T-helper 2 cell treated with Interferon-gamma antibody and Interleukin-4, amounts not matched to agents 5 μg/mL and 100 μg/mL, for 36 hours (primary cell): ENCODE measurements at places on chromosomes 6 and 20.

DNA sequence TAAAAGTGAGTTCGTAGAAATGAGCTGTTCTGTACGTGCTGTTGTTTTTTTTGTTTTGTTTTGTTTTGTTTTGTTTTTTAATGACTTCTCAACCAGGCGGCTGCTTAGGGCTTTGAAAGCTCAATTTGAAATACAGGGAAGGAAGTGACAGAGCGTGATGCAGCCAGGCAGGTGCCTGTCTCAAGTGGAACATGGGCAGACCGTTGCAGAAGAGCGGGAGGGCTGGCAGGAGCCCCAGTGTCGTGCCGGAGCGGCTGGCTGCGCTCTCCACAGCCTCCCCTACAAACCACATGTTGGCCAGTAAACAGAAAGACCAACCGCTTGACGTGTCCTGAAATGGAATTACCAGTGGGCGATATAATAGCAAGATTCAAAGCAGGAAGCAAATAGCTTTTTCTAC lies 164.9 kb upstream of the RREB1 start:
- DNase-seq, result no peak

GRCh38 chr6:12818324-12818723 lies 101.8 kb downstream of the PHACTR1 start:
- no peak for DNase-seq

DNA sequence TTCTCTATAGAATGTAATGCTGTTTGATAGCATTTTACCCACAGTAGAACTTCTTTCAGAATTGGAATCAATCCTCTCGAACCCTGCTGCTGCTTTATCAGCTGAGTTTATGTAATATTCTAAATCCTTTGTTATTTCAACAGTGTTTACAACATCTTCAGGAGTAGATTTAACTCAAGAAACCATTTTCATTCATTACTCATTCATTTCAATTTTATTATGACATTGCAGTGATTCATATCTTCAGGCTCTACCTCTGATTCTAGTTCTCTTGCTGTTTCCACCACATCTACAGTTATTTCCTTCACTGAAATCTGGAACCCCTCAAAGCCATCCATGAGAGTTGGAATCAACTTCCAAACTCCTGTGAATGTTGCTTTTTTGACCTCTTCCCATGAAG lies 93.7 kb downstream of the ZFAND3 start:
- no peak for DNase-seq

GRCh38 chr6:87698547-87699006 lies 3.5 kb downstream of the AKIRIN2 start:
- DNase-seq, result no peak

DNA sequence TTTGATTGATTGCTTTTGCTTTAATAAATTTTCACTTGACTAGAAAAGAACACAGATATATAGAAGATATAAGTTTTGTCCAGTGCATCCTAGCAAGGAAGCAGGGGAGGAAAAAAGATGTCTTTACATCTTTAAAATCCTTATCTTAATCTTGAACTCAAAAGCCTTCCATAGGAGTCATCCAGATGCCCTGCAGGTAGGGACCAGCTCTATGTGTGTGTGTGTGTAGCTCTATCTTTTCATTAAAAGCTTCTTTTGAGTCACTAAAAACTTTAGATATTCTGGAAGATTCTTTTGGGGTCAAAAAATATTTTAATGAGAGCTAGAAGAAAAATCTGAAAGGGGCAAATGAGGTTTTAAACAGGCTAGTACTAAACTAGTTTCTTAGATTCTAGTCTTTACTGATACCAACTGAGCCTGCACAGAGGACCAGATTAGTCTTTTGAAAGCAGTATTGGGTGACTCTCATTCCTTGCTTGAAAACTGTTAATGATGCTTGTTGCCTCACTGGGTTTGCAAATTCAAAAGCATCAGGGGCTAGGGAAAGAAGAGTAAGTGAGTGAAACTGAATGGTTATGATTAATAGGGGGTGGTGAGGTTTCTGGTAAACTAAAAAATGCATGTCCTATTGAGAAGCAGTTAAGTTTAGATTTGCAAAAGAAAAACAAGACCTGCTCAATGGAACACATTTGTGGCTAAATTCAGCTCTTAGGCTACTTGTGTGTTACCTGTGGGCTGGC lies 40.6 kb upstream of the JAG1 start:
- DNase-seq, result no peak

DNA sequence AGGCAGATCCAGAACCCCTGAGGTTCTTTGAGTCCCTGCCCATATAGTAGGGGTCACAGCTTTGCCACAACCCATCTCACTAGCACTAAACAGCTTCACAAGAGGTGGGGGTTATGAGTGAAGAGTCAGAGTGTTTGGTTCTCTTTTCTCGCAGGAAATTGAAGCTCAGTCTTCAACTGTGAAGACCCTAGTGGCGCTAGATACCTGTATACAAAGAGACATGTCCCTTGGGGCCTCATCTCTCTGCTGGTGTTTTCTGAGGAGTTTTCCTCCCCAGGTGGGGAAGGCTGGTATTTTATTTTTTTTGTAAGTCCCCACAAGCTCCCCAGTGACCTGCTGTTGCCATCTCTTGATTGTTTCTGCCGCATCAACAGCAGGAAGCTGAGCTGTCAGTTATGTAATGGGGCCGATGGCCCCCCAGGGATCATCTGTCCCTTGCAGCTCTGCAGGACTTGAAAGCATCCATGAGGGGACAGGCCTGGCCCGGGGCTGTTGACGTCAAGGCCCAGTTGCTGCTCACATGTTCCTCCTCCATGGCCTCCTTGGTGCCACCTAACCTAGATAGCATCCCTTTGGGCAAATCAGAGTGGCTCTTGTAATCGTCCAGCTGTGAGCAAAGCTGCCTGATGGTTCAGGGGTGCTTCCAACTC lies 23.1 kb downstream of the STK35 start:
- DNase-seq, result no peak

GRCh38 chr20:44700306-44700705 lies 14.9 kb upstream of the CCN5 start:
- no peak for DNase-seq

DNA sequence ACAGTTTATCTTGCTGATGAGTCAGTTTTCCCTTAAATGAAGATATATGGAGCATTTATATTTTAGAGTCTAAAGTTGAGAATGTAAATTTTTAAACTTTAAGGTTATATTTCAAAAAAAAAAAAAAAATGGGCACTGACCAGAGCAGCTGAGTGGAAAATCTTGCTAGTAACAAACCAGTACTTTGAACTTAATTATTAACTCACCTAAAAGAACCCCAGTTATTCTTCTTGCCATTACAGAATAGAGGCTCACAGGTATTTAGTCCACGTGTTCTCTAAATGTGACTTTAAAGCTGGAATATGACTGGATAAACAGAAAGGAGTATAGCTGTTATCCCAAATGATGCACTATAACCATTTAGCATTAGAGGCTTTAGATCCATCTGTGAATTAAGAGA lies 178.4 kb downstream of the COL9A1 start:
- no peak for DNase-seq

- no peak for DNase-seq
Observed at GRCh38 chr6:88047510-88048150, at the start of gene SPACA1. TSS of gene SPACA1 (plus strand) at chr6:88047841. CDS start at chr6:88047906, 65 bp downstream.

GRCh38 chr20:23605867-23606651 lies at the start of gene CST9:
TSS of gene CST9 (minus strand) at chr20:23605917. CDS start at chr20:23605864, 53 bp downstream.
- DNase-seq, result no peak

DNA sequence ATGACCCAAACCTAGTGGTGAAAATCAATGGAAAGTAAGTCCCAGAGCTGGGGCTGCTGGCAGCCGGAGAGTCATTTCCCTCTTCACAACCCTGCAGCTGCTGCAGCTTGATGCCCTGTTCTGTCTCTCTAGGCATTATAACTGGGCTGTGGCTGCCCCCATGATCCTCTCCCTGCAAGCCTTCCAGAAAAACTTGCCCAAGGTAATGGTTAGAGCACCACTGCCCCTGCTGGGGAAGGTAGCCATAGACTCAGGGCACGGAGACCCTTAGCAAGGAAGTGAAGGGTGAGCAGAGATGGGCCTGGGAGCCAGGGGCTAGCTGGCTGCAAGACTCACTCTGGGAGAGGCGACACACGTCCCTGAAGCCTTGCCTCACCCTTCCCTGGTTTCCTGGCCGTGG lies 12.0 kb downstream of the LPIN3 start:
- no peak for DNase-seq

- DNase-seq, result no peak
Observed at GRCh38 chr20:13289031-13289430, 68.0 kb downstream of the ISM1 start.

DNA sequence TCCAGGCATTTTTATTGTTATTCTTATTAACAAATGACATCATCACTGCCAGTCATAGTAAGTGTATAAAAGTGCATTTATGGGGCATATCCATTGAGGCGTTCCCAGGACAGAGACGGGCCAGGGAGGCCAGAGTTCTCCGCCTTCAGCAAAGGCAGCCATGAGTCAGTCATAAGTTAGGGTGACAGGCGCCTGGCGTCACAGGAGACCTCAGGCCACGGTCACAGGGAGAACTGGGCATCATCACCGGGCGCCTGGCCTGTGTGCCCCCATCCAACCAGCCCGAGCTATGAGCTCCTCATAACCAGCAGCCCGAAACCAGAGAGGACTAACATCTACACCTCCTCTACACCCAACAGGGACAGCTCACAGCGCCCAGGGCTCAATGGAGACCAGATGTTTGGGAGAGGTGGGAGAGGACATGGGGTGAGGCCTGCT lies 259.2 kb downstream of the DLL1 start:
- DNase-seq, result no peak

DNA sequence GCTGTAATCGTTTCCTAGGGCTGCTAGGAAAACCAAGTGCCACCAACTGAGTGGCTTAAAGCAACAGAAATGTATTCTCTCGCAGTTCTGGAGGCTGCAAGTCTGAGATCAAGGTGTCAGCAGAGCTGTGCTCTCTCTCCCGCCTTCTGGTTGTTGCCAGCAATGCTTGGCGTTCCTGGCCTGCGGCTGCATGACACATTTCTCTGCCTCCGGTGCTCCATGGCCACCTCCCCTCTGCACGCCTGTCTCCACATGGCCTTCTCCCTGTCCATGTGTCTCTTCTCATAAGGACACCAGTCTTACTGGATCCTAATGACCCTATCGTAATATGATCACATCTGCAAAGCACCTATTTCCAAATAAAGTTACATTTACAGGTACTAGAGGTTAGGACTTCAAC lies 91.7 kb upstream of the AKAP12 start:
- DNase-seq, result no peak

GRCh38 chr6:116008470-116009243 lies 52.0 kb downstream of the FRK start:
- no peak for DNase-seq

DNA sequence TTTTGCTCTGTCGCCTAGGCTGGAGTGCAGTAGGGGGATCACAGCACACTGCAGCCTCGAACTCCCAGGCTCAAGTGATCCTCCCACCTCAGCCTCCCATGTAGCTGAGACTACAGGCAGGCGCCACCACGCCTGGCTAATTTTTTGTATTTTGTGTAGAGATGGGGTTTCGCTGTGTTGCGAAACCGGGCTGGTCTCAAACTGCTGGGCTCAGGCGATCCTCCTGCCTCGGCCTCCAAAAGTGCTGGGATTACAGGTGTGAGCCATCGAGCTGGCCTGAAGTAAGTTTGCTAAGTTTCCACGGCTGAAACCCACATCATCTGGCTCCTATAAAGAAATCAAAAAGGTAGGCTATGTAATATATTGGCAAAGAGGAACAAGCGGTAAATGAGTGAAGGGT lies 1.4 kb upstream of the MYLIP start:
- no peak for DNase-seq

DNA sequence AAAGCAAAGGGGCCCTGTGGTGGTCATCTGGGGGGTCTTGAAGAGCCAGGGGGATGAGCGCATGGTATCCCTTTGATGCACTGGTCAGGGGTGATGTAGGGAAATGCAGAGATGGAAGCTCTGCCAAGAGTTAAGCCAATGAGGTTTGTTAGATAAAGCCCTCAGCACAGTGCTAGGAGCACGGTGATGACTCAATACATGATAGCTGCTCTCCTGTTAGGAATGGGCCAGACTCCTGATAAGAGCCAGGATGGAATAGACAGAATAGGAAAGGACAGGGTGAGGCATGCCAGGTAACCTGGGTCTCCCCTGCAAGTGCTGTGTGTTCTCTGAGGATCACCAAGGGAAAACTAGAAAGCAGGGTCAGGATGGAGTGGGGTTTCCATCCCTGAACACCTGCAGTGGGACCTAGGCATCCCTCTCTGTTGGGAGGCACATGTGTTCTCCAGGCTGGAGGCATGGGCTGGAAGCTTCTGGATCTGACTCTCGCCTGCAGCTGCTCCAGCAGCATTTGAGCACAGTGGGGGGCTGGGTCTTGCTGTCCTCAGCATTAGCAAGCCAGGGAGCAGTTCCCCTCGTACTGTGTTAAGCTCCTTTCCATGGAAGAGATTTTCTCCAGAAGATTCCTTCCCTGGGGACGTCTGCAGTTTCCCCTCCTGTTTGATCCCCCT lies 71.8 kb upstream of the TIAM2 start:
- no peak for DNase-seq

DNA sequence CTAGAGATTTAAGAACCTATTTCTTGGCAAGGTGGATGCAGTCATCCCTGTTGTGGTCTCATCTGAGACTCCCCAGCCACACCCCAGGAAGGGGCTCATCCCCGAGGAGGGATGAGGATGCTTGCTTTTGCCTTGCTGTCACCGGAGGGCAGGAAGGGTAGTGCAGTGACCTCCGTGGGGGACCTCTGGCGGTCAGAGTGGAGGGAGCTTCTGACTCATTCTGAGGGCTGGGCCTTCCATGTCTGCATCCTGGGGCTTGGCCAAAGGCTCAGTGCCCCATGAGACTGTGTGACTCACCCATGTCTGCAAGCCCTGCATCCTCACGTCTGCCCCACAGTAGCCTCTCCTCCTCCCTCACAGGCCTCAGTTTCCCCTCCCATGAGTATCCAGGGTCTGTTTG lies 38.7 kb downstream of the UQCC2 start:
- no peak for DNase-seq

DNA sequence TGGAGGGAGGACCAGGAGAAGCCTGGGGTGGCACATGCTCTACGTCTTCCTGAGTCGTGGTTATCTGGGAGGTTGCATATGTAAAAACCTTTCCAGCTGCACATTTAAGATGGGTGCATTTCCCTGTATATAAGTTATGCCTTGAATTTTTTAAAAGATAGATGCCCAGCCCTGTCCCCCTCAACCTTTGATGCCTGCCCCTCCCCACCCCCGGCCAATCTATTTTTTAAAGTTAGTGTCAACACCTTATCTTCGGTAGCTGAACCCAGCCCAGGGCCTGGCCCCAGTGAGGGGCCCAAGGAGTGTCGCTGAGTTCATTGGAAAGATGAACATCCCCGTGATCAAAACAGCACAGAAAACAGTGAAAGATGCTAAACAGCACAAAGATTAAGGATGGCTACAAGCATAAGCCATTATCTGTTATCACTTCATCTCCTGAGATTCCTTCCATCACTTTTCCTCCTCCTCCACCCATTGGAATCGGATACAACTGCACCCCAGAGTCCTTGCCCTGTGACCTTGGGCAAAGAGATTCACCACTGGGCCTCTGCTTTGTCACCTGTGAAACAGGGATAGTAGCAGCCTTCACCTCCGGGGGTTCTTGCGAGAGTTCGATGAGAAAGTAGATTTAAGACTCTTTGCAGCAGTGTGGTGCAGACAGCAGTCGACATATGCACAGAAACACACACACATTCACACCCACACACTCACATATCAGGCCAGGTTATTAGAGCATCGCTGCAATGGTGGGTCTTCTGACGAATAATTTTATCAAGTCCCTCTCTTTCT lies 47.5 kb downstream of the SIRPA start:
- DNase-seq, result no peak

- no peak for DNase-seq
Observed at GRCh38 chr6:158253248-158253647, 59.0 kb upstream of the TULP4 start.

GRCh38 chr6:7454696-7455358 lies 65.2 kb downstream of the RIOK1 start:
- no peak for DNase-seq

- peak; percentile 79 for DNase-seq
Observed at GRCh38 chr6:33425668-33426577, 6.1 kb downstream of the SYNGAP1 start.
